T-helper 17 cell (primary cell): ENCODE measurements at places on chromosomes 11 and 22.

DNA sequence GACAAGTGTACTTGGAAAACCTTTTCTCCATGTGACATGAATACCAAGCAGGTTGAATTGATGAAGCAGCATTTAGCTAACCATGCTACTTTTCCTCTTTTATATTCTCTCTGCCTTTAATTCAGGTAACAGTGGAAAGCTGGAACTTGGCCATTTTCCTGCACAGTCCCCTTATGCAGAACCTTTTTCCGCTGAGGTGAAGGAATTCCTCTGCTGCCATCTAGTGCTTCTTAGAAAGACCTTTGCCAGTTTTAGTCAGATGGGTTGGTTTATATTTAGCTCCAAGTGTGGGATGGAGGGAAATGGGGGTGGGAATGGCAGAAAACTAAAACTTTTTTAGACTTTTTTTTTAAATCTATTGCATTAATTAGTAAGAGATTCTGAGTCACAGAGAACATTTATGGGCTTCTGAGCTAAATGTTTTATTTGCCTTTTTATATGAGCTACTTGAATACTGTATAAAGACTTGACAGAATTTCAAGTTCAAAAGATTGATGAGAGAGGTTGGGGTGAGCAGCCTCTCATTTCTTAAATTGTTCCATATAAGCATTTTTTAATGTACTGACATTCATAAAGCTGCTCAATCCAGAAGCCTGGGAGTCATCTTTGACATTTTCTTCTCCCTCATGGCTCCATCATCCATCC is 153.9 kb upstream of the ZC3H12C start:
- no peak for DNase-seq

DNA sequence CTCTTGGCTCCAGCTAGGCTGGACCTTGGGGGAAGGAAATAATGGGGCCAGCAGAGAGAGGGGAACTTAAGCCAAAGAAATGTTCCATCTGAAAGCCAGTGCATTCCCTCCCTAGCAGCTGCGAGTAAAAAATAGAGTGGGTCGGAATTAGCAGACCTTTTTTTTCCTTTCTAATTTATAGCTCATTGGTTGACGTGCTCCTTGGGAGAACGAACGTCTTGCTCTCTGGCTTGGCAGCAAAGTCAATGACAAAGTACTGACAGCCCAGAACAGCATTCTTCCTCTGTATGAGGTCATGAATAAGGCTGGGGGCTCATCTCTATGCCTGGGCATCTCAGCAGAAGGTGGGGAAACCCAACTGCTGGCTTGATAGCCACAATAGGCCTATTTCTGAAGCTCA is 65.0 kb downstream of the SEZ6L start:
- DNase-seq: no peak

DNA sequence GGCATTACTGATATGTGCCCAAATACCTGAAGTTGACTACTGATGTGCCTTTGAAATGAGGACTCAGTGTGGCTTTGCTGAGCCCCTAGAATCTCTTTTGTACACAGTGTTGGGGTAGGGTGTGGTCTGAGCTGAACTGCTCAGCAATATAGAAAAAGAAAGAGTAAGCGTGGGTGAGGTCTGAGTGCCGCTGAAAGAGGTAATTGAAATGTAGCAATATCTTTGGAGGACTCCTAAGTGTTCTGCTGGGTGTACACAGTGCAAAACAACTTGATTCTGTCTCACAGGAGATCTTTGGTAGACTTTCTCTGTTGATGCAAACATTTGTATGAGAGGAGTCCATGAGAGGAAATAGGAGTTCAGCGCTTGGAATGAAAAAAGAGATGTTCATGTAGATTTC is 73.7 kb upstream of the PTPN5 start:
- no peak for DNase-seq

GRCh38 chr11:121037016-121037415 is 13.1 kb downstream of the TBCEL start:
- DNase-seq: no peak

DNA sequence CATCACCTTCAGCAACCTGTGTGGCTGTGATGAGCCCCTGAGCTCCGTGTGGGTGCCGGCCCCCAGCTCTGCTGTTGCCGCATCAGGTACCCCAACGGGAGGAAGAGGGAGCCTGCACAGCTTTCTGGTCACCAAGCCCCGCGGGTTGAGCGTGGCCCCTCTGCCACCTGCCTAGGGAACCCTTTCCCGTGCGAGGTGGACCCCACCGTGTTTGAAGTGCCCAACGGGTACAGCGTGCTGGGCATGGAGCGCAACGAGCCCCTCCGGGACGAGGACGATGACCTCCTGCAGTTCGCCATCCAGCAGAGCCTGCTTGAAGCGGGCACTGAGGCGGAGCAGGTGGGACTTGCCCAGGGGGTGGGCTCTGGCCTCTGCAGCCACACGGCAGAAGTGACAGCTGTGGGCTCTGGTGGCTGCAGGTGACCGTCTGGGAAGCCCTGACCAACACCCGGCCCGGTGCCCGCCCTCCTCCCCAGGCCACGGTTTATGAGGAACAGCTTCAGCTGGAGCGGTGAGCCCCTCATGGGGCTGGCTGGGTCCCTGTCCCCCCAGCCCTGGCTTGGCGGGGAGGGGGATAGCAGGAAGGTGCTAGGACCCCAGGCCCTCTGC is 1.9 kb upstream of the SSH3 start:
- DNase-seq: no peak

GRCh38 chr22:47063606-47064005 is 301.2 kb downstream of the TBC1D22A start:
- no peak for DNase-seq

- DNase-seq: no peak
Observed at GRCh38 chr11:105135883-105136282, 3.7 kb downstream of the CARD18 start.

- DNase-seq: no peak
Observed at GRCh38 chr22:24149198-24149590, 32.1 kb upstream of the SUSD2 start.

DNA sequence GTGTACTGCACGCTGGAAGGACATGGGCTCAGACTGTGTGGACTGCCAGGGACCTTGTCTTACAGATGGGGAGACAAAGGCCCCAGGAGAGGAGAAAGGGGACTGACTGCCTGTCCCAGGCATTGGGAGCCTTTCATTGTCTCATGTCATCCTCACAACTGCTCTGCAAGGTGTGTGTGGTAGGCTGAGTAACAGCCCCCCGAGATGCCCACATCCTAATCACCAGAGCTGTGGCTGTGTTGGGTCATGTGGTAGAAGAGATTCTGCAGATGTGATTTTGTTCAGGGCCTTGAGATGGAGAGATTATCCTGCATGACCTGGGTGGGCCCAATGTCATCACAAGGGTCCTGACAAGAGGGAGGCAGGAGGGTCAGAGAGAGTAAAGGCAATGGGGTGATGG is 39.1 kb downstream of the ARRB1 start:
- no peak for DNase-seq
